Activated T-helper 1 cell treated with anti-CD3 and anti-CD28 coated beads, Interleukin-2, amount 50 U/mL, for 16 hours (primary cell): ENCODE measurements at places on chromosomes 7 and 10.

- no peak for DNase-seq
Measured at GRCh38 chr10:97071496-97071895, 114.3 kb downstream of the SLIT1 start.

DNA sequence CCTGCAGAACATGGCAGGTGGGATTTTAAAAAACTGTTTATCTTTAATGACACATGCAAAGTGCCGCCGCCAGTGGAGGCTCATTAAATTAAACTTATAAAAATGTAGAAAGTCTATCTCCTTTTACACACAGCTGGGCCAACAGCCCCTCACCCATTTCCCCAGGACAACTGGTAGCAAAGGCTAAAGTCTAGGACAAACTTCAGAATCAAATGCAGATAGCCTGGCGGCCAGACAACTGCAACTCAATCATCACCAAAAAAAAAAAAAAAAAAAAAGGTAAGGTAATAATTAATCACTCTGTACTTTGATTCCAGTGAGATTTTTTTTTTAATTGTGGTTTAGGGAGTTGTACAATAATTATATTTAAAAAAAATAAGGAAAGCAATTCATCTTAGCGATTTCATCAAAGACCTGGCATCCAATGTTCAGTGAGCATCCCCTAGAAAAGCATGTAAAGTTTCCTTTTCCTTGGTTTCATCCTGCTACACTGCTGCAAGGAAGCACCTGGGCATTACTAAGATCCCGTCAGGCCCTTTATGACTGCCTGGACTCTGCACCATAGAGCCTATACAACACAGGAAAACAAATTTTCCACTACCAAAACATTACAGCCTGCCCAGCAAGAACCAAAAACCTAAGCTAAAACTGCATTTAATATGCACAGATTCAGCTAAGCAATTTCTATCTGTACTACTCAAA, 98.5 kb downstream of the GRB10 start:
- DNase-seq, result no peak

- DNase-seq, result no peak
Measured at GRCh38 chr10:120507651-120508050, 50.6 kb downstream of the PLPP4 start.

- no peak for DNase-seq
Measured at GRCh38 chr7:142690554-142691182, 58.6 kb upstream of the PRSS1 start.

- no peak for DNase-seq
Measured at GRCh38 chr7:158052381-158053060, 535.1 kb downstream of the PTPRN2 start.

- no peak for DNase-seq
Measured at GRCh38 chr10:108523016-108523800, 1358.7 kb upstream of the SORCS1 start.

DNA sequence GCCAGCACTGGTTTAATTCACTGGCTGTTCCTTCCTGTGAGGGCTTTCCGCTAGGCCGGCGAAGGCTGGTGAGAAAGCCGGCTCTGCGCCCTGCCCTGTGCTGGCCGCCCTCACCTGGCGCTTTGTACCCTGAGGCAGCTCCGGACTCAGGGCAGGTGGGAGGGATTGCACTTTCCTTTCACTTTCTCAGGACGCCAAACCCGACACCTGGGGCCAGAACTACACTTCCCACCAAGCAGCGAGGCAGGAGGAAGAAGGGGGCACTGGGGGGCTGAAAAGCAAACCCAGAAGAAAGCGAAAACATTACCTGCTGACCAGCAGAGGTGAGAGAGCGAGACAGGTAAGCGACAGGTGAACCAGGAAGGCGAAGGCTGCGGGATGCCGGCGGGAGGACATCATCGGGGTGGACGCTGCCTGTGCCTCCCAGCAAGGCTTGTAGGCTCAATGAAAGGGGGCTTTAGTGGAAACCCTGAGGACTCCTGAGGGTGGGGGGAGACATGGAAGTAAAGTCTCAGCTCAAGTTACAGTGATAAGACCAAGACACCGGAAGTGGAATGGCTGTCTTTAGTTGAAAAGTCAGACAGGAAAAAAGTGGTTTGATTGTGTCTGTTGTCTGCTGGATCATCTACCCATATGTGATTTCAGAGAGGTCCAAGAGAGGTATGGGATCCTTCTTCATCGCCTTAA, at the start of gene RAB19:
Gene RAB19, plus strand, starts transcription at position 181 of the 687 bp plus-strand sequence. CDS start 3,589 bp downstream, outside the sequence.
- peak; percentile 23 for DNase-seq

GRCh38 chr7:136036336-136036735, 59.2 kb upstream of the MTPN start:
- DNase-seq, result no peak

GRCh38 chr7:29379551-29379950, 184.1 kb upstream of the PRR15 start:
- no peak for DNase-seq

DNA sequence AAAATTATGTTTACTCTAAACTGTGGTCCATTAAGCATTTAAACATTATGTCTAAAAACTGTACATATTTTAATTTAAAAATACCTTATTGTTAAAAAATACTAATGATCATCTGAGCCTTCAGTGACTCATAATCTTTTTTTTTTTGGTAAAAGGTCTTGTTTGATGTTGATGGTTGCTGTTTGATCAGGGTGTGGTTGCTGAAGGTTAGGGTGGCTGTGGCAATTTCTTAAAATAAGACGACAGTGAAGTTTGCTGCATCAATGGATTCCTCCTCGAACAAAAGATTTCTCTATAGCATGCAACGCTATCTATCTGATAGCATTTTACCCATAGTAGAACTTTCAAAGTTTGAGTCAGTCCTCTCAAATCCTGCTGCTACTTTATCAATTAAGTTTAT, 180.0 kb upstream of the AHR start:
- DNase-seq, result no peak

DNA sequence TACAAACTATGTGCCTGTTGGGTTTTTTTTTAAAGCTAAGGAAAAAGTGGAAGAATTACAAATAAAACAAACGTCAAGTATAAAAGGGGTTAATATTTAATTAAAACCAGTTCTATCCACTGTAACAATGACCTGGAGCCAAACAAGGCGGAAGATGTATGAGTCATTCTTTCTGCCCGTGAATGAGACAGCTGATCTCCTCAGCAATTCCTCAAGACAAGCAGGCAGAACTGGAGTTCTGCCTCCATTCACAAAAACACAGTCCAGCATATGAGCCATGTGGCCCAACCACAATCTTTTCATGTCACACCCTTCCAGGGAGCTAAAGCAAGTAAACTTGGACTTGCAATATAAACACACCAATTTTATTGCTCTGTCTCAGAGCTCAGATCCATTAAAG, 8.4 kb downstream of the ETV1 start:
- no peak for DNase-seq

GRCh38 chr10:111151595-111152307, 74.9 kb downstream of the ADRA2A start:
- no peak for DNase-seq

GRCh38 chr7:50982626-50983025, 199.9 kb upstream of the GRB10 start:
- DNase-seq, result no peak

DNA sequence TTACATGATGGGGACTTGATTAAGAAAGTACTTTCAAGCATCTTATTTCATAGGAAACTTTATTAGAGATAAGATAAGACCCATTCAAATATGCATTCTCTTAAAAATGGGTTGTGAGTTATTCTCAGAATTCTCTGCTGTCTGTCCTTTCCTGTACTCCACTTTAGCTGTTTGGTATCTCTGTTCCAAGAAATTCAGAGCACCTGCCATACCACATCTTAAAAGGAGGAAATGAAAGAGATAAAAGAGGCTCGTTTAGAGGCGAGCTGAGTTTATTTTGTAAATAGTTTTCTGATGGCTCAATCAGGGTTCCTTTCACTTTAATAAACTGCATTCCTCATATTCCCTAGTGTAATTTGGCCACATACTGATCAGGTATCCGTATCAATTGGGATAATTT, 87.2 kb downstream of the MDFIC start:
- DNase-seq, result no peak

DNA sequence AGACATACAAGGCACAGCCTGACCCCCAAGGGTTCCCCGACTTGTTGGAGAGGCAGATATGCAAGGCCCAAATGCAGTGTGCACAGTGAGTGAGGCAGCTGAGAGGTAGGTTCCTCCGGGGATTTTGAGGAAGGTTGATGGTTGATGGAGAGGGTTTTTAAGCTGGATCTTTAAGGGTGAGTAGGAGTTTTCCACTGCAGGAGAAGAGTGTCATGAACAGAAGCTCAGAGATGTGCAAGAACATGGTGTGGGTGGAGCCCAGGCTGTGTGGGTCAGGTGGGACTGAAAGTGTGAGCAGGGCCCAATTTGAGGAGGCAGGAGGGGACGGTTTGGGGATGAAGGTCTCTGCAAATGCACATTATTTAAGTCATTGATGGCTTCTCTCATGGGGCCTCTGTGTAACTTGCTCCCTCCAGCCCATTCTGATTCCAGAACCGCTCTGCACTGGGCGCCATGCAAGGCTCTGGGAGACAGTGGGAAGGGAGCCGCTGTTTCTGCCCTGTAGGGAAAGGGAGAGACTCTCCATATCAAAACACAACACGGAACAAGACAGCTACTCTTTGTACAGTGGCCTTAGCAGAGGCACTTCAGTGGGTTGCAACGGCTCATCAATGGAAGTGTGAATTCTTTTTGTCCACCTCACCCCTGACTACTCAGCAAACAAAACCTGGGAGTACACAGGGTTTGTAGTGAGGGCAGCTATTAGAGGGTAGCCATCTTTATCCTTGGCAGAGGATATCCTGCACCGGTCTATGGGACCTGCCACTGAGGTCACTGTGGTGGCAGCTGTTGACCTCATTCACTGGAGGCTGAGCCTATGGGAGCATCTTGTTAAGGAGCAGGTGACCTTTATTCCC, 29.7 kb downstream of the RAMP3 start:
- no peak for DNase-seq

GRCh38 chr7:139830292-139830691, 1.2 kb downstream of the TBXAS1 start:
- no peak for DNase-seq

DNA sequence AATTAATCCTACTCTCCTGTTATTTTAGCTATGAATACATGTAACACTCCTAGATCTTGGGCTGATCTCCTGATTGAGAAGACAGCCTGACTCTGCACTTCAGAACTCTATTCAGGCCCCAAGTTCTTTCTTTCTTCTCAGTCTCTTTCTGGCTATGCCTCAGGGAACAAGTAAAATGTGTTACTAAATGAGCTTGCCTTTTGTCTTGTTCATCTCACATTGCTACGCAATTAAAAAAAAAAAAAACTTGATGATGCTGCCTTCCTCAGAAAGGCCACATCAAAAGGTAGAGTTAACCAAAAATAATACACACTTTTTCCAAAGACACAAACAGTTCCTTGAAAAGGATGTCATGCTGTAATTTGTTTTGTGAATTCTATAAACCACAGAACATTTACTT, 258.1 kb downstream of the TWIST1 start:
- DNase-seq, result no peak

DNA sequence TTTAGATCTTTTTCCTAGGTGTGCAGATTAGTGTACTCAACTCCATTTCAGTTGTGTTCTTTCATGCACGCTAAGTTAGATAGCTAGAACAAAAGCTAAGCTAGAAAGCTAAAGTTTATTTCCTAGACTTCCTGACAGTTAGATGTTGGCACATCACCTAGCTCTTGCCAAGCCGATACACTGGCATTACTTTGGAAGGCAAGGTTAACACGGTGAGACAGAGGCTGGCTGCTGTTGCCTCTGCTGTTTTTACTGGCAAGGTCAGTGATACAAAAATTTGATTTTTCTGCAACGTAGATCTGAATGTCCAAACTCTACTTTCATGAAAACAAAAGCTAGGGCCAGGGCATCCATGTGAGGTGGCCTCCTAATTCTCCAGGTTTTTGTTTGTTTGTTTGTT, 203.4 kb downstream of the IMMP2L start:
- DNase-seq, result no peak

DNA sequence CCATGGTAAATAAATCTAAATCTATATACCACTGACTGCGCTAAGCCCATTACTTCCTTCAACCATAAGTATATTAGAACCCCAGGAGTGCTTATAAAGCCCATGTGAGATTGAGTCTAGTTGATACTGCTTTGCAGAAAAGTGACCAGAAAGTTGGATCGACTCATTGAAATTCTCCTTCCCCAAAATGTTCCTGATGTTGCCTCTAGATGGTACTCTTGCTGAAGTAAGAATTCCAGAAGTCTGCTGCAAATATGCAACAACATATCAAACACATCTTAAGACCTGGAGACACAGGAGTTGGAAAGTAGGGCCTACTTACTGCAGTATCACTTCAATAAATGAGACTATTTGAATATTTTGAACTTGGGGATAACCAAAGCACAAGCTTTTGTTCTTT, 550.8 kb downstream of the IPMK start:
- DNase-seq, result no peak

- no peak for DNase-seq
Measured at GRCh38 chr10:3902809-3903410, 117.9 kb upstream of the KLF6 start.

DNA sequence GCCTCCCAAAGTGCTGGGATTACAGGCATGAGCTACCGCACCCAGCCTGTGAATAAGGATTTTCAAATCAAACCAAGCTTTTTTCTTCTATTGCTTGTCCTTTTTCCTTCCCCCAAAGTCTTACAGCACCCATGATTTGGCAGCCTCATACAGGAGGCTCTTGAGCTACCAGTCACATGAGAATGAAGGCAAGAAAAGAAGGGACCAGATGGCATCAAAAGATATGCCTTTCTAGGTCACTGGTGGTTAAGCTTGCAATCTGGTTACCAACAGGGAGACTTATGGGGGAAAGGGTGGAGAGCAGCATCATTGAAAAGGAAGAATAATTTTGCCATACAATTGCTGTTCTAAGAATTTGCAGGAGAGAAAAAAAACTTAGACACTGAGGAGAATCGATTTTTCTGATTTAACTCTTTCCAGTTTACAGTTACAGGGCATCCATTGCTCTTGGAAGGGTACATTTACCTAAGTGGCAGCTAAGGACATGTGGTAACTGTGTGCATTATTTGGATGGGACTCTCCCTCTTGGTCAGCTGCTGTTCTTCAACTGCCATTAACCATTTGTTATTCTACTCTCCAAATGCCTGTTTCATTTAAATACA, 29.5 kb downstream of the SMNDC1 start:
- DNase-seq, result no peak

- no peak for DNase-seq
Measured at GRCh38 chr7:132480534-132480933, 95.7 kb downstream of the PLXNA4 start.

- DNase-seq, result no peak
Measured at GRCh38 chr10:34551295-34551694, 263.8 kb downstream of the PARD3 start.

DNA sequence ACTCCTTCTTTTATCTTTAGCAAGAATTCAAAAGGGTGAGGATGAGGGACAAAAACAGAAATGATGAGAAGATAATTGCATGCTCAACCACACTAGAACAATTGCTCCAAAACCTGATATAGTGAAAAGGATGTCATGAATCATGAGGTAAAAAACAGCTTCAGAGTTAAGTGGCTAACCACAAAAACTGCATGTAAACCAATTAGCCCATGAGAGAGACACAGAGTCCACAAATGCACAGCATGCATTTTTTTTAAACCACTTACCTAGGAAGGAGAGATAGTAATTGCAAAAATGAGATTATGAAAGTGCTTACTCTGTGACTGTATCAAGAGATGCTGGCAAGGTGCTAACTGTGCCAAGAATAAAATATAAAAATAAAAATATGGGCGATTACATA, 132.9 kb downstream of the MBL2 start:
- no peak for DNase-seq
